Foreskin fibroblast (primary cell): ENCODE measurements at places on chromosomes 5 and 9.

DNA sequence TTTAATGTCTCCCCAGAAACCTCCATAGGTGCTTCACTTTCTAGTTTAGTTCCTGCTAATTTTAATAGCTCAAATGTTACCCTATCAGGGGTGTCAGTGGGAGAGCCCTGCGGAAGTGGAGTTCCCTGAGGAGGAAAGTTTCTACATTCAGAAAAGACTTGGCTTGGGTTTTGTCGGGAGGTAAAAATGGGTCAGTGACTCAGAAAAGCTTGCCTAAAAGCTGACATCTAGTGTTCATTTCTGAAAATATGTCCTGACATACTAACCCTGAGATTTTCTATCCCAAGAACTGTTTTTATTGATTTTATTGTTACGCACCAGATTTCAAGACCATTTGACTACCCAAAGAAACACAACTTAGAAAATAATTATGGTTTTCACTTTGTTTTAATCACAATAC is 40.9 kb upstream of the GLDC start:
- peak; percentile 63 for DNase-seq

DNA sequence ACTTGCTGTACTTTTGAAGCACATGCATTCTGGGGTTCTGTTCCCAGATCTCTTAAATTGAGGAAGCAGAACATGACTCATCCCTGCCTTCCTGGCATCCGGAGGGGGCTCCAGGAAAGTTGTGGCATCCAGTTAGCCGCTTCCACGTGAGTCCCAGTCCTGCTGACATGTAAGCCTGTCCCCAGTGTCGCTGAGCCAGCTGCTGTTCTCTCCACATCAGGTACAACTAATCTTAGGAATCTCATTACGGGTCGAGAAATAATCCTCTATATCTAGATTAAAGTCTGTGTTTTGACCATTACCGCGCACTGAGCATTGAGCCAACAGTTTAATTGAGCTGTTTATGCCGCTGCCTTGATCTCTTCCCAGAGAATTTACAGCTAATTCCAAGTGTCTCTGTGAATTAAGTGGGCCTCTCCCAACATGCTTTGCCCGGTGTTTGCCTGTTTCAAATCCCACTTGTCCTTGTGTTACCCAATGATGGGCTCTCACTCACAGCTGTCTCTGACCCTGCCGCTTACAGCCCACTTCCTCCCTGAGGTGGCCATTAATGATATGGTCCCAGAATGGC is 10.5 kb upstream of the SHB start:
- peak; percentile 59 for DNase-seq

DNA sequence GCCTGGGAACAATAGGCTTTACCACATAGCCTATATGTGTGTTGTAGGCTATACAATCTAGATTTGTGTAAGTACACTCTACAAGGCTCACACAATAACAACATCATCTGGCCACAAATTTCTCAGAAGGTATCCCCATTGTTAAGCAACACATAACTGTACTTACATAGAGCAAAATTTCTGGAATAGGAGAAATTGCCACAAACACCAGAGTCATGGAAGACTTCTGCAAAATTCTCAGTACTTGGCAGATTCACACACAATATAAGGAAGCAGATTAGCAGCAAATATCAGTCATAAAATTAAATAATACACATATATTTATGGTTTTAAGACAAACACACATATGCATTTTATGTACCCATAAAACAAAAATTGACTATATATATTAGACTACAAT is 16.4 kb downstream of the GNAQ start:
- no peak for DNase-seq

DNA sequence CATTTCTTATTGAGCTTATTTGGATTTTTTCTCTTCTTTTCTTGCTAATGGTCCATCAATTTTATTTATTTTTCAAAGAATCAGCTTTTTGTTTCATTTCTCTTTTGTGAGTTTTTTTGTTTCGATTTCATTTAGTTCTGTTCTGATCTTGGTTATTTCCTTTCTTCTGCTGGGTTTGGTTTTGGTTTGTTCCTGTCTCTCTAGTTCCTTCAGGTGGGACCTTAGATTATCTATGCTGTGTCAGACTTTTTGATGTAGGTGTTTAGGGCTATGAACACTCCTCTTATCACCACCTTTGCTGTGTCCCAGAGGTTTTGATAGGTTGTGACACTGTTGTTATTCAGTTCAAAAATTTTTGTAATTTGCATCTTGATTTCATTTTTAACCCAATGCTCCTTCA is 119.8 kb downstream of the GABRG2 start:
- DNase-seq: no peak

GRCh38 chr5:110268283-110268682 is 458.2 kb downstream of the TMEM232 start:
- DNase-seq: no peak

GRCh38 chr5:168390491-168390890 is 95.8 kb upstream of the RARS1 start:
- no peak for DNase-seq

DNA sequence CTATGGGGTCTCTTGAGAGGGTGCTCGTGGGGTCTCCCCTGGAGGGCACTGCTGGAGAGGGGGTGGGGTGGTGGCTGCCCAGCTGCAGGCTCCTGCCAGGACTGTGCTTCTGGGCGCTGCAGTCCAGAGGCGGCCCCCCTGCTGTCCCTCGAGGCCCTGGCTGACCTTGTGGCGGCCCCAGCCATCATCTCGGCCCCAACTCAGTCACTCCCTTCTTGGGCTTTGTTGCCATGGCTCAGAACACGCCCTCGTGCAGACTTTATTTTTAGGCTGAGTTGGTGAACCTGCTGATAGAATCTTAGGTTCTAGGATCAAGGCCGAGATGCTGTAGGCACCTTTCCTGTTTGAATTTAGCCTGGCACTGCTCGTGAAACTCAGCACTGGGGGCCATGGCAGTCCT is 22.8 kb downstream of the FBXW5 start:
- no peak for DNase-seq

DNA sequence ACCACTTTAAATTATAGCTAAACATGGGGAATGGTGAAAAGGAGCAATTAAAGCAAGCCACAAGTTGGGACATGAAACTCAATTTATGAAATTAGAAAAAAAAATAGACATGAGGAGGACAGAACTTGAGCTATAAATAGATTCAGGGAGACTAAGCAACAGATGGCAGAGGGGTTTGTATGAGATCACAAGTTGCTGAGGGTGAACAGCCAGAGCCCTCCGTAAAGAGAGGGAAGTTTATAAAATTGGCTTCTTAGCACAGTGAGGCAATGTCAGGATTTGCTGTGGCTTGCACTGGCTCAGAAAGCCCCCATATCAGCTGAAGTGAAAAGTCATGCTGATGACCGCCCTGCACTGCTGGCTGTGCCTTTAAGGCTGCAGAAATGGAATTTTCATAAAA is 443.4 kb upstream of the CD180 start:
- DNase-seq: no peak

DNA sequence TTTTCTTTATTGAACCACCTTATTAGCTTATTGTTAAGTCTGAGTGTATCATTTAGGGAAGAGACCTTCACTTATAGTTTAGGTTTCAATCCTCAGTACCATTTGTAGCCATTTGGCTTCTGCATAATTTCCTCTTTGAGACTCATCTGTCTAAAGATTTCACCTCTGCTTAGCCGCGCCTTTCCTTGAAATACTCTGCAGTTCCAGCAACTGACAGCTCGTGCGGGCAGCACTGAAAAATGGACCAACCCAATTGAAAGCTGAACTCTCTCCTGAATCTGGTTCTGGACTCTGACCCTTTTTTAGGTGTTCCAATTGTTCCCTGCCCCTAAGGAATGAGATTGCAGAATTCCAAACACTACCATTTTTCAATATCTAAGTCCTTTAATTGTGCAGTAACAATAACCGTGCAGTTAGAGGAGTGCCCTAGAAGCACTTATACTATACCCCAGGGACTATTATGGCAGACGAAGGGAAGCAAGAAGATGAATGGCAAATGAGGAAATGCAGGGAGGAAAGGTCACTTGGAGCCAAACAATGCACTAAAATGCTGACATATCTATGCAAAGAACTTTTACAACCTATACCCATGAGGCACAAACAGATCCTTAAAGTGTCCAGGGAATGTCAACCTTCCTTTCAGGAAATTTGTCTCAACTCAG is 50.1 kb upstream of the PDE4D start:
- no peak for DNase-seq

DNA sequence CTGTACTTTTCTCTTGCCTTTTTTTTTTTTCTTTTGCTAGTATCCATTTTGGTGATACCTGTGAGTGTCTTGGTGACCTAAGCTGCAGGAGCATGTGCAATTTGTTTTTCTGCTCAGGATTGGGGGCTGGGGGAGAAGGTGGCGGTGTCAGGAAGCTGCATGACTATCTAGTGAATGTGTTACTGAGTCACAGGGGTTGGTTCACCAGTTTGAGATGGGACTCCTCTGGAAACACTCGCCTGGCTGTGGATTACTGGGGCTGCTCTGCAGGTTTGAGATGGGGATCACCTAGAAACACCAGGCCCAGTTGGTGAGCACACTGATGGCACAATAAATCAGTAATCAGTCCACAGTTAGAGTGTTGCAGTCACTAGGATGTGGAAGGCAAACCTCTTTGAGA is 447.9 kb downstream of the SPATA31D1 start:
- DNase-seq: no peak

- peak; percentile 73 for DNase-seq
Observed at GRCh38 chr5:144697847-144698262, 527.2 kb downstream of the KCTD16 start.

DNA sequence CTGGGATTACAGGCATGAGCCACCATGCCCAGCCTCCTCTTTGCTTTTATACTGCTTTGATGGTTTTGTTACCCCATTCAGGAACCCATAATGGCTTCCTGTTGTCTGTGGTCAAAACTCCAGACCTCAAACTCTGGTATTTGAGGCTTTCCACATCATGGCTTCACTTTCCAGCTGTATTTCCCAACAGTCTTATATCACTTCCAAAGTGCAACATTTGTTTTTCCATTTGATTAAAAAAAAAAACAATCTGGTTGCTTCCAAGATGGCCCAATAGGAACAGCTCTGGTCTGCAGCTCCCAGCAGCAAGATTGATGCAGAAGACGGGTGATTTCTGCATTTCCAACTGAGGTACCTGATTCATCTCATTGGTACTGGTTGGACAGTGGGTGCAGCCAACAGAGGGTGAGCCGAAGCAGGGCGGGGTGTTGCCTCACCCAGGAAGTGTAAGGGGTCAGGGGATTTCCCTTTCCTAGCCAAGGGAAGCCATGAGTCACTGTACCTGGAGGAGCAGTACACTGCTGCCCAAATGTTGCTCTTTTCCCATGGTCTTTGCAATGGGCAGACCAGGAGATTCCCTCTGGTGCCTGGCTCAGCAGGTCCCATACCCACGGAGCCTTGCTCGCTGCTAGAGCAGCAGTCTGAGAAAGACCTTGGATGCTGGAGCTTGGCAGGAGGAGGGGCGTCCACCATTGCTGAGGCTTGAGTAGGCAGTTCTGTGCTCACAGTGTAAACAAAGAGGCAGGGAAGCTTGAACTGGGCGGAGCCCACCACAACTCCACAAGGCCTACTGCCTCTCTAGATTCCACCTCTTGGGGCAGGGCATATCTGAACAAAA is 458.4 kb downstream of the KDM4C start:
- no peak for DNase-seq

- no peak for DNase-seq
Observed at GRCh38 chr5:110106750-110107149, 417.0 kb downstream of the MAN2A1 start.

DNA sequence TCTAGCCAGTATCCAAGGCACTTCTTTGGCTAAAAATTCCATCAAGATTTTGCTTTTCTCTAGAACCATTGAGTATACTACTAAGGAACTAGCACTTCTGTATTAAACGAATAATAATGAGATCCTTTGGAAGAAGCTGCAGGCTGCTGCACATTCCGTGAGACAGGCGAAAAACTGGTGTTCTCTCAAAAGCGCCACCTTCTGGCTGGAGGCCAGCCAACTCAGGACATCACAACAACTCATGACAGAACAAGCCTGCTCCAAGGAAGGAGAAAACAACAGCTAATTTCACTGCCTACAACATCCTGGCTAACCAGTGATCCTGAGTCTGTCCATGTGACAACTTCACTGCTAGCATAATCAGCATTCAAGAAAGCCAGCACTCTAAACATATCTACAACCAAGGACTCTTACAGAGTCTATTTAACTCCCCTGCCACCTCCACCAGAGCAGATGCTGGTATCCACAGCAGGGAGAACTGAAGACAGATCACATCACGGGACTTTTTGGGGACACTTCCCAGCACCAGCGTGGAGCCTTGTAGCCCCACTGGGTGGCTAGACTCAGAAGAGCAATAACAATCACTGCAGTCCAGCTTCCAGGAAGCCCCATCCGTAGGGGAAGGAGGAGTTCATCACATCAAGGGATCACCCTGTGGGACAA is 150.5 kb downstream of the YTHDC2 start:
- no peak for DNase-seq

DNA sequence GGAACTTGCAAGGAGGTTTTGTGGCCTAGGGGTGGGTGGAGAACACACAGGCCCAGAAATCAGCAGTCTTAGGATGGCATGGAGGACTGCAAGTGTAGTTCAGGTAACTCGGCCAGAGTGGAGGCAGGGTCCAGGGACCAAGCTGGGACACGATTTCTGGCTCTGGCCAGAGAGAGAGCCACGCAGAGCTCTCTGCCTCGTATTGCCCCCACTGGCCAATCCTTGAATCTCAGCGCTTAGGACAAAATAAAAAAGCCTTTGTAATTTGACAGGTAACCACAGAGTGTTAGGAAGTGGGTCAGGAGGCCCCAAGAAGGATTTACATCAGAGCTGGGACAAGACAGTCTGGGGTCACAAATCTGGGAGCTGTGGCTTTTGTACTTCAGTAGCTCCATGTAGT is 11.7 kb downstream of the MAP3K1 start:
- no peak for DNase-seq

DNA sequence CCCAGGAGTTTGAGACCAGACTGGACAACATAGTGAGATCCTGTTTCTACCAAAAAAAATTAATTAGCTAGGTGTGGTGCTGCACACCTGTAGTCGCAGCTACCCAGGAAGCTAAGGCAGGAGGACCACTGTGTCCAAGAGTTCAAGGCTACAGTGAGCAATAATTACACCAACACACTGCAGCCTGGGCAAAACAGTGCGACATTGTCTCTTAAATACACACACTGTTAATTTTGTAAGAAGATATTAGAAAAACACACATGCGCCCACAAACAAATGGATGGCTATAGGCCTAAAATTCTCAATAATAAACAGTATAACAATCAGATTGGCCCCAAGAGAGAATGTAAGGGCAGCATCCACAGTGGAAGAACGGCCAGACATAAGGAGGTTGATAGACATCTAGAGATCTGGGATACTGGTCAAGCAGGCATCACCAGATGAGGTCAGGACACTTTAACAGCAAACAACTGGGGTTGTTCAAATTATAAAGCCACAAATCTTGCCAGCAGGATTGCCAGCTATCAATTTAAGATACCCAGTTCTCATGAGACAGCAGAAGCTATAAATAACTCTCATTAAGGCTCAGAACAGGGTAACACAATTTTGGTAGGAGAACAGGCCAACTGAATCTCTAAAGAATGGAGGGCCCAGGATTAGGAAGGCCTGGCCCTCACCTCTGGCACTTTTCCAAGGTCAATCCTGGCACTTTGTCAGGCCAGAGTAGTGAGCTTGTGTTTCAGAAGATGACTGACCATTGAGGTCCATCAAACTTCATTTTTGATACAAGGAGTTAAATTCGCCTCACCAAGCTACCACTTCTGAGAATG is 29.5 kb downstream of the GOLPH3 start:
- no peak for DNase-seq

GRCh38 chr5:56516441-56516840 is 283.3 kb upstream of the ANKRD55 start:
- no peak for DNase-seq

- DNase-seq: no peak
Observed at GRCh38 chr5:56671571-56671970, 143.8 kb upstream of the MAP3K1 start.
